Stimulated activated CD4-positive, alpha-beta T cell treated with anti-CD3 and anti-CD28 coated beads, TNF-alpha, amount 100 ng/mL, for 1 hour (primary cell): ENCODE measurements at places on chromosomes 16 and 17.

DNA sequence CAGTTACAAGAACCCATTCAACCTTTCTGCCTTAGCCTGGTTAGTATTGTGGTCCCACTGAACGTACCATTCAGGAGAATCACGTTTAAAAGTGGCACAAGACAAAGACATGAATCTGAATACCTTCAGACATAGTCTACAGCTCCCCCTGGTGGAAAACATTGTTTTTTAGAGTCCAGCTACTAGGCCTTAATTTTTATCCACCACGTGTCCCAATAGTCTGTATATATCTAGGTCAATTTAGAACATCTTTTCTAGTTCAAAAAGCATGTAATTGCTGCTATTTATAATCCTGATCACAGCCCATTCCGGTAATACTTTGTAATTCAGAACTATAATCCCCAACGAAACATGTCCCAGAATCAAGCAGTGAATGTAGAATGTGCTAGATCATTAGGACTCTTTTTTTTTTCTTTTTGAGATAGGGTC lies 13.7 kb upstream of the GUCY2D start:
- peak; percentile 13 for DNase-seq

- DNase-seq = no peak
Observed at GRCh38 chr16:84029297-84030047, 13.1 kb downstream of the SLC38A8 start.

DNA sequence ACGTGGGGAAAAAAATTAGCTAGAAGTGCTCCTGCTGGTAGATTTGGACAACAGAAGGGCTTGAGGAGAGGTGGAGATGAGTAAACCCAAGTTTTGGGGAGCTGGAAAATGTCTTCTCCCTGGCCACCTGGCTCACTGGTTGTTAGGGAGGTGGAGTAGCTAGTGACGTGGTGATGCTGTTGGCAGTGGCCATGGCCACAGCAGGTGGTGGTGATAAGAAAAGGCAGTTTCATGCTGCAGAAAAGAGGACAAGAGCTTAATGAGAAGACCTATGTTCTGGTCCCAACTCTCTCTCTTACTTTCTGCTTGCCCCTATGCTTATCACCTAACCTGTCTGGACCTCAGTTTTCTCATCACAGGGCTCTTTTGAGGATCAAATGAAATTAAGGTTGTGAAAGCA lies 223.5 kb upstream of the N4BP1 start:
- no peak for DNase-seq

DNA sequence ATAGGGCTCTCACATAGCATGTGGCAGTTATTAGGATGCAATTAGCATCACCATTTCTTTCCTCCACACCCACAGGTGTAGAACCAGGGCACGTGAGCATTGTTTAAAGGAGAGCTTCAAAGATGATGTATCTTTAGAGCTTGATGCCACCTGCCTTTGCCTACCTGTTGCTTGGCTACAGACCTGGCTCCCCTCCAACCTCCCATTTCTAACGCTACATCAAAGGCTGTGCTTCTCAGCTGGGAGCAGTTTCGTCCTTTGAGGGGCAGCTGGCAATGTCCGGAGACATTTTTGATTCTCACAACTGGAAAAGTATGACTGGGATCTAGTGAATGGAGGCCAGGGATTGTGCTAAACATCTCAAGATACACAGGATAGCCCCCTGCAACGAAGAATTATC lies 78.5 kb upstream of the CLEC3A start:
- DNase-seq = no peak

- DNase-seq = no peak
Observed at GRCh38 chr16:9300252-9300651, 208.8 kb downstream of the HAPSTR1 start.

- no peak for DNase-seq
Observed at GRCh38 chr16:28935346-28935745, 3.6 kb downstream of the CD19 start.

DNA sequence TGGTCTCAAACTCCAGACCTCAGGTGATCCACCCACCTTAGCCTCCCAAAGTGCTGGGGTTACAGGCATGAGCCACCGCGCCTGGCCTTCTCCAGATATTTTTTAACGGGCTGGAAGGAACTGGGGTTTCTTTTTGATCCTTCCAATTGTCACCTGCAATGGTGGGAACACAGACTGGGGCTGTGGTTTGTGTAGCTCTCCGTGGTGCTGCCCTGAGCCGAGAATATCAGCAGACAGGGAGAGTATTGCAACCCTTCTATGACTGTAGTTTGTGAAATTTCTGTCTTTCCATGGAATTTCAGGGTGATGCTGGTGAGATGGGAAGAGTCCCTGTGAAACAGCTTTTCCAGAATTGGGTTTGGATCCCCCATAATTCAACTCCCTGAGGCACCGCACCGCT lies 263.5 kb downstream of the ENGASE start:
- no peak for DNase-seq

DNA sequence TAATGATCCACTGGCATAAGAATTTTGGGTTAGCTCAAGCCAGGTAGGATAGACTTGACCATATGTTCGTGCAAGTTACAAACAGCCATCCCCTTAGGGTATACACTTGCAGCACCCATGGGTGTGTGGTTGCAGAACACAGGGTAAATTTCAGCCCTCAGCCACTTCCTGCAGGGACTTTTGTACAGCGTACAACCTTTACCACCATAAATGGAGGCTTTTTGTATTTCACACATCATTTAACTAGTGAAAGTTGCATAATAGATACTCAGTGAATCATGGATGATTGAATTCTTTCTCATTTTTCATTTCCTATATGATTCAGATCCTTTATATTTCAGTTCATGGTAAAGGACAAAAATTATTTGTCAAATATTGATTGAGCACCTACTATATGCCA lies 473.9 kb downstream of the CDH13 start:
- DNase-seq = no peak

GRCh38 chr16:79599256-79599836 lies 1.2 kb downstream of the MAF start:
- no peak for DNase-seq

GRCh38 chr16:22262460-22262859 lies 34.7 kb upstream of the POLR3E start:
- no peak for DNase-seq

GRCh38 chr17:80652756-80653330 lies 108.2 kb downstream of the RPTOR start:
- no peak for DNase-seq

DNA sequence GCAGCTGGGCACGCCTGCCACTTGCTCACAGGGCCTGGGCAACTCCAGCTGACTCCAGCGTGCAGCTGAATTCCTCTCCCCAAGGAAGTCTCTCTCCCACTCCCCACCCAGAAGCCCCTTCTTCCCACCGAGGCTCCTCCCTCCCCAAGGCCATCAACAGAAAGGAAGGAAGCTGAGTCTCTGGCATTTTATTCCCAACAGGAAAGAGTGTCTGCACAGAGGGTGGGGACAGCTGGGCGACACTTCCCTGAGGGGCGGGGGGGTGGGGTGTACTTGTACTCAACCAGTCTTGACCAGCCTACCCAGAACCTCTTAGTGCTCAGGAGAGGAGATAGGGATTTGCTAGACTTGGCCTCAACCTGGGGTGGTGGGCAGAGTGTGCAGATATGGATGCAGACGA lies at the start of gene EXOC3L1:
TSS of gene EXOC3L1 (minus strand) at position 96 of the 400 bp plus-strand sequence. CDS start 460 bp downstream, outside the sequence.
- DNase-seq = no peak

GRCh38 chr17:43169561-43170139 lies 1.4 kb upstream of the NBR1 start:
- DNase-seq = no peak

DNA sequence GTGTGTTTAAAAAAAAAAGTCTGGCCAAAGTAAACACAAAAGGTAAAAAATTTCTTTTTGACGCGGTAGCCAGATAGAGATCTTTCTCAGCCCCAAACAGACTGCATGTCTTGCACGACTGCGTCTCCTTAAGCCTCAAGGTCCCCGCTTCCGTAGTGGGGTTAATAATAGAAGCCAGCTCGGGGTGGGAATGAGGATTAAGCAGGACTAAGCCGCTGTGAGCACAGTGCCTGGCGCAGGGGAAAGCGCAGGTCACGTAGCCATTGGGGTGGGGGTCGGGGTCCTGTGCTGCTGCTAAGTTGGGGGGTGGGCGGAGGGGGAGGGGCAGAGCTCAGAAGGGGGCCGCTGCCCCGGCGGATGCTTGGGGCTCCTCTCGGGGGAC lies 521 bp downstream of the GGA2 start:
- peak; percentile 6 for DNase-seq

- no peak for DNase-seq
Observed at GRCh38 chr16:11976850-11977375, 379 bp downstream of the SNX29 start.

DNA sequence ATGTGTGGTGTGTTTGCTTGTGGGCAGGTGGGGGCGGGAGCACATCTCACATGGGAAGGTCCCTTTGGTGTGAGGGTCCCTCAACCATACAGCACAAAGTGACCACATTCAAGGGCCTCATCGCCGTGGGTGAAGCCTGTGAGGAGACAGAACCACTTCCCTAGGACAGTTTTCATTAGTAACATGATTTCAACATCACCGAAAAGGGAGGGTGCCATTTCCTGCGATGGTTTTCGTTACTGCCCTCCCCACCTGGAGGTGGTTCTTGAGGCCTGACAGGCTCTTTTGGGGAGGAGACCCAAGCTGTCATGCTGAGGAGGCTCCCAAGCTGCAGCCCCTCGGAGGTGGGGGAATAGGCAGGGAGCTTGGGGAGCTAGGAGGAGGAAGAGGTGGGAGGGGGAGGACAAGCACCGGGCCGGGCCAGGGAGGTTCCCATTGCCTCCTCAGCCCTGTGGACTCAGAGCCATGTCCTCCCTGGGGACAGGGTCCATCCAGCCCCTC lies 9.5 kb downstream of the CD300LB start:
- no peak for DNase-seq

GRCh38 chr16:30567991-30568638 lies 3.4 kb downstream of the ZNF688 start:
- DNase-seq = peak; percentile 32

GRCh38 chr16:4428500-4428899 lies 2.8 kb downstream of the DNAJA3 start:
- DNase-seq = no peak

GRCh38 chr16:73794994-73795393 lies 501.6 kb upstream of the PSMD7 start:
- no peak for DNase-seq

- DNase-seq = no peak
Observed at GRCh38 chr16:75703306-75703705, 2.0 kb upstream of the DUXB start.

- DNase-seq = no peak
Observed at GRCh38 chr16:120756-121155, 17.7 kb downstream of the NPRL3 start.

GRCh38 chr16:17386229-17386628 lies 84.5 kb downstream of the XYLT1 start:
- DNase-seq = no peak

GRCh38 chr17:77404812-77405581 lies 264.2 kb downstream of the SEC14L1 start:
- DNase-seq = peak; percentile 53

GRCh38 chr17:77361986-77362620 lies 221.3 kb downstream of the SEC14L1 start:
- no peak for DNase-seq
